Substantia nigra (tissue), 51 donors: ENCODE measurements at places on chromosomes 11 and 22.

- no peak for DNase-seq
Observed at GRCh38 chr22:19123936-19124335, 1.7 kb upstream of the DGCR2 start.

DNA sequence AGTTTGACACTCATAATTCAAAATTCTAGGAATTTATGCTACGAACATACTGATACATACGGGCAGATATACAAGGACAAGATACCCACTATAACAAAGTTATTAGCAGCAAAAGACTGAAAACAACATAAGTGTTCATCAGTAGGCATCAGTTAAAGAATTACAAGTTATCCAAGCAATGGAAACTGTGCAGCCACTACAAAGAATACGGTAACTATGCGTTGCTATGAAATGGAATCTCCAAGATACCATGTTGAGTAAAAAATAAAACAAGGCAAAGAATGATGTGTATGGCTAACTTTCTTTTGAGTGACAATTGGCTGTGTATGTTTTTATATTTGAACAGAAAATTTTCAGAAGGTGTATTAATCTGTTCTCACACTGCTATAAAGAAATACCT lies 151.7 kb downstream of the ADAMTS15 start:
- DNase-seq = no peak

- DNase-seq = no peak
Observed at GRCh38 chr11:111954154-111954553, 17.0 kb downstream of the DIXDC1 start.

- no peak for DNase-seq
Observed at GRCh38 chr11:7692426-7692825, 13.9 kb downstream of the OVCH2 start.

DNA sequence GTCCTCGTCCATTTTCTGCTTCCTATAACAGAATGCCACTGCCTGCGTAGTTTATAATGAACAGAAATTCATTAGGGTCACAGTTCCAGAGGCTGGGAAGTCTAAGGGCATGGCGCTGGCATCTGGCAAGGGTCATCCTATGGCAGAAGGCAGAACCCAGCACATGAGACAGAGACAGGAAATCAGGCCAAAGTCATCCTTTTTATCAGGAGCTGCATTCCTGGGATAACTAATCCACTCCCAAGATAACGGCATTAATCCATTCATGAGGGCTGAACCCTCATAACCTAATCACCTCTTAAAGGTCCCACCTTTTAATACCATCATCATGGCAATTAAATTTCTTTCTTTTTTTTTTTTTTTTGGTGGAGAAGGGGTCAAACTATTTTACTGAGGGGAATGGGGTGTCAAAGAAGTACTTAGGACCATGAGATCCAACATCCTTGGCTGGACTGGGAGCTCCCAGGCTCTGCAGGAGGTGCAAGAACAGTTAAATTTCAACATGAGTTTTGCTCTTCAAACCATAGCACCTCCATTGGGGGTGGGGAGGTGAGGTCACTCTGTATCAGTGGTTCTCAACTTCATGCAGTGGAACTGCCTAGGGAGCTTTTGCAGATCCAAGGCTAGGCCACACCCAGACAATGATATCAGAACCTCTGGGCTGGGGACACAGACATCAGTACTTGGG lies 4.4 kb downstream of the TMEM109 start:
- DNase-seq = no peak

DNA sequence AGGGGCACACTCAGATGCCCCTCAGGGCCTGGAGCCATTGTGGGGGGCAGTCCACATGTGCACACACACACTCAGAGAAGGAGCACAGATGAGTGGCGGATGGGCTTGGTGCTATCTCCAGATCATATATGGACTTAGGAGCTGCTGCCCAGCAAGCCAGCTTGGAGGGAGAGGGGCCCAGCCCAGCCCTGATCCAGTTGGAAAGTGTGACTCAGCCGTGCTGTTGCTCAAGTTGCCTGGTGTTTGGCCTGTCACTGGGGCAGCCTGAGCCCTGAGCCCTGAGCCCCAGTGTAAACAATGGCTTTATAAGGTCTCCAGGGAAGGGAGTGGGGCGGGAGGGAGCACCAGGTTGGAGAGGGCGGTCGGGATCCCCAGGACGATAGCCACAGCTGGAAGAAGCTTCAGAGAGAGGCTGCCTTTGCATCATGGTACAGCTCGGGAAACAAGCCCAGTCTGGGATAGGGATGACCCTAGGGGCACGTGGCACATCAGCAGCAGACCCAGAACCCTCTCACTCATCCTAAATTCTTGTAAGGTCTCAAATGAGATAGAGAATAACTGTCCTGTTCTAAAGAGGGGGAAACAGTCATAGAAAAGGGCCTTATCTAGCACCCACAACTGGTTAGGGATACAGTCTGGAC lies 4.8 kb downstream of the SELENOM start:
- DNase-seq = no peak

DNA sequence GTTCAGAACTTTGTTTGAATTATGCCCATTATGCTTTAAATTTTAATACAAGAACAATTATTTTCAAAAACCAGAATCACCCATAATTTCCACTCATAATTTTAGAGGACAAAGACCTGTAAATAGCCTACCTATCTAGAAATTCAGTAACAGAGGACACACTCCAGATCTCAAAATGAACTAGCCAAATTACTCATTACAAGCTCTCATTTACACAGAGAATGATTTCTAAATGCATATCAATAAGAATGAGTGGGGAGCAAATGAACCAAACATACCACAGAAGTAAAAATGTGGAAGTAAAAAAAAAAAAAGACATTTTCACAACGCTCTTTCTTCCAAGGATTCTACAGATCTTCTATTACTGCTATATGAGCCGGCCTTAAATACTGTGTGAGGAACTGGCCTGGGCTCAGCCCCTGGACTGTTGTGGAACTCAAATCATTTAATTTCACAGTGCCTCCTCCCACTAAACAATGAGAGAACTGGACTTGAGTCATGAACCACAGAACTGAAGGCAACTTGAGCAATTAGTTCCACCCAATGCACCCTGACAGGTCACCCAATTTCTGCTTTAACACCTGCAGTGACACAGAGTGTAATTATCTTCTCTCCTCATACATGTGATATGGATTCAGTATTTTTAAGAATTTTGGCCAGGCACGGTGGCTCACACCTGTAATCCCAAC lies 8.0 kb downstream of the MRTFA start:
- DNase-seq = no peak

DNA sequence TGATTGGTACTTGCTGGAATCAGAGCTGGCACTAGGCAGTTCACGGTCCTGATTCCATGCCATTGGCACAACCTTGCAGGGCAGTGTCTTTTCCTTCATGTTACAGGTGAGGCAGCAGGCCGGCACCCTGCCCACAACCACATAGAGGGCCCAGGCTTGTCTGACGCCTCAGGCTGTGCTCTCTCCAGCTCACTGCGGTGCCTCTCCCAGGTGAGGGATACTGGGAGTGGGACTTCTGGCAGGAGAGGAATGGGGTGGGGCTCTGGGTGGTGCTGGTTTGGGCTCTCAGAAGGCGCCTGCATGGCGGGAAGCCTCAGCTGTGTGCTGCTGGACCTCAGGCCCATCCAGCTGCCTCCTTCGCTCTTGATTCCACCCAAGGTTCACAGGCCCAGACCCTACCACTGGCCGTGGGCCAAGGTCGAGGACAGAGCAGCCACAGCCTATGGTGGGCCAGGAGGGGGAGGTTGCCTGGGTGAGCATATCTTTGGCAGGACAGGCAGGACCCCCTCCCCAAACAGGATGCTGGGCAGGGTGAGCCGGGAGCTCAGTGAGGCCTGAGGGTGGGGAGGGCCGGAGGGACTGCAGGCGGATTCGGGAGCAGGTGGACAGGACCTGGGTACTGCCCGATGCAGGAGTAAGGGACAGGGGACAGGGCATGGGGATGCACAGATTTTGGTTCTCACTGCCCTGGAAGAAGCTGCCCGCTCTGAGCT lies 7.0 kb upstream of the MPPED1 start:
- no peak for DNase-seq

DNA sequence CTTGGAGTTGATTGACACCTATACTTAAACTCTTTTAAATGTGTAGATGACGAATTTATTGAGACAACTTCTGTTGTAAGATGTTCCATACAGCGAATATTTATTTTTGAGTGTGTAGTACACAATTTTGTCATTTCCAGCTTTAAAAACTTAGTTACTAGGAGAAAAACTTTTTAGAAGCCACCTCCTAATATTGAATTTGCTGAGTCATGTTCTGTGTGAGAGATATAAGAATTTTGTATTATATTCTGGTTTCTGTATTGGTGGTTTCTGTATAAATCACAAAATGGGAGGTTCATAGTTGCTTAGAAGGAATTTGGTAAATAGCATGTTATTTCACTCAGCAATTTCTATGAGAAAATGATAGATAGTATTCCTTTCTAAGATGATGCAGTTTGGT lies 171.3 kb downstream of the WNT11 start:
- DNase-seq = no peak

DNA sequence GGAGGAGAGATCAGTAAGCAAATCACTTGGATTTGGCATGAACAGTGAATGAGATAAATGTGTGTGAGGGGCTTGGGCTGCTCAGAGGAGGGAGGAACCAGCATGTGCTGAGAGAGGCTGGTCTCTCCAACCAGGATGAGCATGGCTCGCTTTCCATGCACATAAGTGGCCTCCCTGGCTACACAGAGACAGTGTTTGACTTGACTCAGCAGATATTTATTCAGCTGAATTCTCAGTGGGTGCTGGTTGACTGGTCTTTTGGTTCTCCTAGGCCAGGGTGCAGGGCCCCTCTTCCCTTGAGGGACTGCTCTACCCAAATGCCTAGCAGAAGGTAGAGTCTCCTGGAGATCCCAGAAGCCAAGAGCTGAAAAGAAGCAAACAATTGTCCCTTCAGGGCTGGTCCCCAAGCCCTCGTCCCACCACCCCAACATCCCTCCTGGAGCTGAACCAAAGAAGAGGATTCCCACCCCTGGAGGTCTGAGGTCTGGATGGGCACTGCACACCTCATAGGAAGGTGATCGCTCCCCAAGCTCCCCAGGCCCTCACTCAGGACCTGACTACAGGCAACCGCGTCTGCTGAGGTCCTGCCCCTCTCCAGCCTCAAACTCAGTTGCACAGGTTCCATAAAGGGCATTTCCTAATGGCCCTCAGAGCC lies 3.3 kb upstream of the TRIM29 start:
- DNase-seq = no peak

GRCh38 chr11:60871378-60872061 lies 4.2 kb downstream of the ZP1 start:
- DNase-seq = peak; percentile 15

DNA sequence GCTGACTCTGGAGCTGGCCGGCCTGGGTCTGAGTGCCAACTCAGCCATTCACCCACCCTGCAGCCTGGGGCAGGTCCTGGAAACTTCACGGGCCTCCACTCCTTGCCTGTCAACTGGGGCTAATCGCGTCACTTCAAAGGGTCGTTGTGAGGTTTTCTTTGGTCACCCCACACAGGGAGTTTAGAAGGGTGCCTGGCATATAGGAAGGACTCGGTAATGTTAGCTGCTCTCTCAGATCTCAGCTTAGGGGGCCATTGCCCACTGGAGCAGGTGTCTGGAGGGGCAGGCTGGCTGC lies 7.3 kb downstream of the INCENP start:
- DNase-seq = no peak

- no peak for DNase-seq
Observed at GRCh38 chr22:29882716-29883044, 294 bp upstream of the MTMR3 start.
